ENCODE measurements at places on chromosomes 4 and X.

DNA sequence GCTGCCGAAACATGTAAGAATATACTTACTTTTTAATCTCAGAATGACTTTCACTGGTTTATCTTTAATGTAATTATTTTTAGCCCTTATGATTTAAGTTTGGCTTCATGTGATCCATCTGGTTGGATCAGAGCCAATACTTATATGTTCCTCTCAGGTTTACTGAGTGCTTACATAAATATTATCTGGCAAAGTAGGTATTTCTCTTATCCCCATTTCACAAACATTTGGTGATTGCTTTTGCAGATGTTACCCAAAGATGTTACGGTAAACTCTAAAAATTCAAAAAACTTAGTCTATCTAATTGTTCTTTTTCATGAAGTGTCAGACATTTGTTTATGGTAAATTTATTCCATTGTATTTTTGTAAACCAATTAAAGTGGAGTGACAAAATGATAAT lies 115.0 kb upstream of the TLL1 start:
- DNase-seq: no peak

DNA sequence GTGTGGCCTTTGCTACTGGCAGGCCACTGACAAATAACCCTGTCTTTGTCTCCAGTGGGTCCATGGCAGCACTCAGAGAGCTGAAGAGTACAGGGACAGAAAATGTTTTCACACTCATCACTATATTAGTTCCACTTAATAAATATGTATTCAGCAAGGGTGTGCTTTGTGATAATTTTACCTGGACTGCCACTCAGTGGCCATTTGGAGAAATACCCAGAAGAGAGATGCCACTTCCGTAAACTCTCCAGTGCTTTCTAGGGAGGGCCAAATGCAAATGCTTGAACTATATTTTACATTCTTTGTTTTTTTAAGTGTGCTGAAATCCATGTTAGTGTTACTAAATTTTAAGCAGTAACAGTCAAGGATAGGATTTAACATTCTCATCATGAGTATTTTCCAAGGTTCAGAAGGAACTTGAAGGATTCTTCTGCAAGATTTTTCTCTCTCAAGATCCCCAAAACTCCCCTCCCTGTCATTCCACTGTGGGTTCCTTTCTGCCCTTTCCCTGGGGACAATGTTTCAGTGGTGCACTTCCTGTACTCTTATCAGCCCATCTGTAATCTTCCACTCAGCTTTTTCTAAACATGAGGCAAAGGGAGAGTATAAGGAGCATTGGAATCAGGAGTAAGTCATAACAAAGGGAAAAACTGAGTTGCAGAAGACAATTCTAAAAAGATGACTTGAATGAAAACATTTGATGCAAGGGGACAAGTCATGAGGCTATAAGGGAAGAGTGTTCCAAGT lies 46.0 kb downstream of the TFDP3 start:
- peak; percentile 11 for DNase-seq

GRCh38 chrX:70774223-70774622 lies 134.3 kb downstream of the TEX11 start:
- DNase-seq: no peak

DNA sequence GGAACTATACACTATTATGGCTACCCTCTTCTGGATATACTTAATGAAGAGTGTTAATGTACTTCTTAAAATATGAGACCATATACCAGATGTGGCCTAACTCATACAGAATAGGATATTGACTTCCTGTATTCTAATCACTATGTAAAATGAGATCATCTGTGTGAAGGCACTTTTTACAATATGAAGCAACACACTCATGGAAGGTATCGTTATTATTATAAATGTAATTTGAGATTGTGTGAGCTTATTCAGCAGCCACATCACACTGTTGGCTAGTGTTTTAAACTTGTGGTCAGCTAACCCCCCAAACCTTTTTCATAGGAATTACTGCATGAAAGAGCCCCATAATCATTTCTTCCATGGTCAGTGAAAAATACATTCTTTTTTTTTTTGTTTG lies 281.8 kb upstream of the TEX13A start:
- no peak for DNase-seq

DNA sequence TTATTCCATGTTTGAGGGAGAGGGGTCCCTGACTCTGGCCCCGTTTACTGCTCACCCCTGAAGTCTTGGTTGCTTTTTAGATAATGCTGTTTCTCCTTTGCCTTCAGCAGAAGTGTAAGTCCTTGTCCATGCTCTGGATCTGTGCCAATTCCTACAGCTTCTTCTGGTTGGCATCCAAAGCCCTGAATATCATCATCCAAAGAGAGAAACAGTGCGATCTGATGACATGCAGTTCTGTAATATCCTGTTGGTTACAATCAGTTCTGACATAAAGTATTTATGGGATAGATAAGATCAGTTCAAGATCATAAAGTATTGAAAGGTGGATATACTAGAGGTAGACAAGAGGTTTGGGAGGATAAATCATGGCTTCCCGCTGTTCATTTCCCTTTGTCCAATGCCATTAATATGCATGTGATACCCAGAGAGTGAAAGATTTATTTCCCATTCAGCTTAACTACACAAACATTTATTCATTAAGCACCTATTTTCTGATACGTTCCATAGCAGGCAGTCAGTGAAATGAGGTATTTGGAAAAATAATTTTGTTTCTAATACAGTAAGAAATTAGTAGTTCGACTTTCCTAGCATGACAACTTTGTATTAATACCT lies 53.2 kb upstream of the TMEM150C start:
- DNase-seq: no peak

DNA sequence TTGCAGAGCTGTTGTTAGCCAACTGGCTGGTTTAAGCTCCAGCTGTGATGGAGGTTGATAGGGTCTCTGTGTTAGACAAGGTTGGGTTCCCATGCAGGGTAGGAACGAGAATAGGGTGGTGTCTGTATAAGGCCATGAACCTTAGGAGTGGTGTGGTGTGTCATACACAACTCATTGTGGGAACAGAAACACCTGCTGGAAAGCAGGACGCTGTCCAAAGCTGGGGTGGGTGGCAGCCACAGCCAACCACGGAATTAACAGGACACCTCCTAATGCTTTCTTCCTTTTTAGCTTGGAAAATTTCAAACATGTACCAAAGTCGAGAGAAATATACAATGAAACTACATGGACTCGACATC lies 94.4 kb downstream of the ARHGAP10 start:
- no peak for DNase-seq

DNA sequence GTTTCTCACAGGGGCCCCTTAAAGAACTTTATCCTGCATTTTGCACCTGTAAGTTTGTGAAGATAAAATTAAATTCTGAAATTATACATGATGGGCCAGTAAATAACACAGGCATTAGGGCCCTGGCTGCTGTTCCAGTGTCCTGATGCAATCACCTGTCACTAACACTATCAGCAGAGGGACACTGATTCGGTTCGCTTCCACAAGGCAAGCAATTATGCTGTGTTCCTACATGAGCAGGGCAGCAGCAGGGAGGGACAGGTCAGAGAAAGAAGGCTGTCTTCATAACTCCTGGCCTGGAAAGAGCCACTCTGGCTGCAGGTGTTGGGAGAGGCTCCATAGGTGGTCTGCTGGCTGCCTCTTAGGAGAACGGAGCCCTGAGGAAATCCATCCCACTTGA lies 487.3 kb downstream of the MID1IP1 start:
- no peak for DNase-seq

DNA sequence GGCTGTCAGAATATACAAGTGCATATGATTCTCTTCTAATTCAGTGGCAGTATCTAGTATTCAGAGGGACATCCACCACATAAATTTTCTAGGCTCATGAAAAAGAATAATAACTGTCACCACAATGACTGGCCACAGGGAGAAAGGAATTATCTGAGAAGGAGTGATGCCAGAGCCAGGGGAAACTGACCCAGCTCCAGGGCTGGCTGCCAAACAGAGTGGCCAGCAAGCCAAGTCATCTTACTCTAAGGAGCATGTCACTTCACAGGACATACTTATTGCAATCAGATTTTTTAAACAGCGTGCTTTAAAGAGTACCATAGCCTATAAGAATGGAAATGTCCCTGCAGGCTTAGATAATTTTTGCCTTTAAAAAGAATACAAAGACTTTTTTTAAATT lies 5.8 kb upstream of the SEPTIN11 start:
- no peak for DNase-seq

GRCh38 chr4:4887426-4887825 lies 28.0 kb downstream of the MSX1 start:
- no peak for DNase-seq

DNA sequence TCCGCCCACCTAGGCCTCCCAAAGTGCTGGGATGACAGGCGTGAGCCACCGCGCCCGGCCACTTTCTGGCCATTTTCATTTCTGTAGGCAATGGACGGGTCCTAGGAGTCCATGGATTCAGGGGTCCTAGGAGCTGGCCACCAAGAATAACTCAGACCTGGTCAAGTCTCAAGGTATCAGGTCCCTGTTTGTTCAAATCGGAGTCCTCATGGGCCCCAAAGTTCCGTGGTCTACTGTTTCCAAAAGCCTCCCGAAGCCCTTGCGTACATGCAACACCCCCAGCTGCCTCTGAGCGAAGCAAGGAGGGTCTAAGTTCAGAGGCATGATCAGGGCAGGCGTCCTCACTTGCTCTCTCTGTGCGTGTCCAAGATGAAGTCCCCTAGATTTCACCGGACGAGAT lies 30.1 kb downstream of the P2RY8 start:
- DNase-seq: no peak

DNA sequence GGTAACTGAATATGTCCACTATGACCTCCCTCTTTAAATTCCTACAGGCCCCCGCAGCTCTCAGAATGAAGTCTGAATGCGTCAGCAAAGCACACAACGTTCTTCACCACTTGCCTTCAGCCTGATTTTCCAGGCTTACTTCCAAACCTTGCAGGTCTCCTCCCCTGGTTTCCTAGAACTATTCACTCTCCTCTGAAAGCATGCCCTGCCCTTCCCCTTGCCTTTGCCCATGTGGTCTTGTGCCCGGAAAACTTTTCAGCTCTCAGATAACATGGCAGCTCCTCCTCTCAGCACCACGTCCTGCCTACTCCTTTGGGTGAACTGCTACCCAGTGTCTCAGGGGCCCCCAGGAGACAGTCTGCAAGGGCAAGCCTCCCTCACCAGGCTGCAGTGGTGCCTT lies 268.5 kb upstream of the LDB2 start:
- no peak for DNase-seq

DNA sequence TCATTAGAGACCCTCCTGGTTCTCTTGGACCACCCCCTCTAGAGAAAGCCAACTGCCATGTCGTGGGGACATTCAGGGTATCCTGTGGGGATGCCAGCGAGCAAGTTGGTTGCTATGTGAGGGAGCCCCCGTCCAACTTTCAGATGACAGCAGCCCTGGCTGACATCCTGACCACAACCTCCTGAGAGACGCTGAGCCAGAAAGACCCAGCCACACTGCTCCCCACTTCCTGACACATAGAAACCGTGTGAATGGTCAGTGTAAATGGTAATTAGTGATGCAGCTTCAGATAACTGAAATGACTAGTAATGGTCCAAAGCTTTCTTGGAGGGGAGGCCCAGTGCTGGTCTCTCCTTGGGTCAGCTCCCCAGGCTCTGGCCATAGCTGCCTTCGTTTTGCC lies 10.8 kb downstream of the CLCN4 start:
- no peak for DNase-seq

DNA sequence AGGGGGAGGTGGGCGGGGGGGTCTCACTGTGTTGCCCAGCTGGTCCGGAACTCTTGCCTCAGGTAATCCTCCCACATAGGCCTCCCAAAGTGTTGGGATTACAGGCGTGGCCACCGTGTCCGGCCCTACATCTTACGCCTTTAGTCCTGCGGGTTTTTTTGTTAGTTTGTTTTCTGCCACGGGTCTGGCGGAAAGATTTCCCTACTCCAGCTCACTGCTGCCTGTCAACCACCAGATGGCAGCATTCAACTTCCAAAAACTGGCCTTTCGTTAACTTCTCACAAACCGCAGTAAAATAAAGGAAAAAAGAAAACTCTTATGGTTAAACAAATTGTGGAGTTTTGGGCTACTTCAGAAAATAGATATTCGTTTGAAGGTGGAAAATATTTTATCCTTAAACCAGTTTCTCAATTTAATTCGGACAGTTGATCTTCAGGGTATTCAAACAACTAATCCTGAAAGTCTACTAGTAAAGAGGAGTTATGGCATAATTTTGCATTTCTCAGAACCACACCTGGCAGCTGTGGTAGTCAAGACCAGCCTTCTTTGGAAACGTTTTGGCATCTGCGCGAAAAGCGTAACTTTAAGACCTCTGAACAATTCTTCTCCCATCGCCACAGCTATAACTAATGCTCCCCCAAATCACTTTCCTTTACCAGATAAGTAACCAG lies 41.1 kb downstream of the LUZP4 start:
- DNase-seq: peak; percentile 38

GRCh38 chr4:102564399-102565059 lies 63.4 kb downstream of the NFKB1 start:
- DNase-seq: no peak

DNA sequence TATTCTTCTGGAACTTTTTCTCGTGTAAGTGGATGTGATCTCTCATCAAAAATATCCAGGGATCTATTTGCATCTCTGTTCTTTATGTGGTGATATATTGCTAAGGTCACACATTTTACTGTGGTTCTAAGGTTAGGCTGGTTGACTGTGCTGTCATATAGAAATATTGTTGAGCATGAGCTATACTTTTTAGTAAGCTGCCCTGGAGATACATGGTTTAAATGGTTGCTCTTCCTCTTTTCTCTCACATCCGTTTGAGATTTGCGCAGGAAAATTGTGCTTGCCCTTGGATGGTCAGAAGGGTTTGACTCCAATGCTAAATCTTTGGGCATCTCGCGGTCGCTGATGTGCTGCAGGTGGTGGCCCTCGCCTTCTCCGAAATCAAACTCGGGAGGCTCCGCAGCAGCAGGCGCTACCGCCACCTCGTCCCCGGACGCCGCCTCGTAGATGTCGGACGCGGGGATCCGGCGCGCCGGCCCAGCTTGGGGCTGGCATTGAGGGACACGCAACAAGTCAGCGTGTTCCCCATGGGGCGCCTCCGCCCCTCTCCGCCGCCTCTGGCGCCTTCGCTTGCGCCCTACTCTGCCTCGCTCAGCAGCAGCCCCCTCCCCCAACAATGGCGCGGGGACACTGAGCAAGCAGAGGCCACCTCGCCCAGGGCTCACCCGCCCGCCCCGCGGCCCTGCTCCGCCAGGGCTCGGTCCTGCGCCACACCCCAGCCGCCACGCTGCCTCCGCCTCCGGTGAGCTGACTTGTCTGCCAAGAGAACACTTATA lies 154.5 kb downstream of the MSN start:
- peak; percentile 22 for DNase-seq

- DNase-seq: no peak
Observed at GRCh38 chr4:17024425-17024824, 126.0 kb upstream of the LDB2 start.

- DNase-seq: no peak
Observed at GRCh38 chrX:30876367-30876766, 12.7 kb downstream of the TAB3 start.

- DNase-seq: no peak
Observed at GRCh38 chr4:80540785-80541469, 205.4 kb downstream of the CFAP299 start.
